ENCODE measurements at places on chromosomes 3 and 15. TPM values are rescaled to one million over a fixed set of nuclear protein-coding genes. Genes with fewer than 3 reads are reported as not detected.

The CELF6 gene
- total RNA-seq, result 0.43 TPM

The TEX55 gene
- total RNA-seq, result not detected

The LRRC49 gene
- 3.2 TPM for total RNA-seq

The CHRD gene
- 1.5 TPM for total RNA-seq

The RYR3 gene
- total RNA-seq, result not detected

The CSTA gene
- 6.2 TPM for total RNA-seq

The TRPC1 gene
- total RNA-seq, result 7.2 TPM

The BFSP2 gene
- not detected for total RNA-seq
